ENCODE measurements at places on chromosomes 1 and 21.

DNA sequence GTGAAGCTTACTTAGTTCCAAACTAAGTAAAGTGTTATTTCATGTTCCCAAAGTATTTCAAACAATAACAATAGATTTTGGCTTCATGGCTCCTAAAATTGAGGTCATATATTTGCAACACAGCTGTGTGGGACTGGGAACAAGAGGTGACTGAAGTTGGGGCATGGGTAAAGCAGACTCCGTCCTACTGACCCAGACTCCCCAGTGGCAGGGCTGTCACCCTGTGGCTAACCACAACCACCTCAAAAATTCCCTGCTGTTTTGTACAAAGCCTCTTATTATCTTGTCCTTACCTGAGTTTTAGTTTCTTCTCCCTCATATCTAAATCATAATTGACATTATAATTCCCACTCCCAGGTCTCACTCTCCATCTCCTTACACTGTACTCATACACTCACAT lies 117.6 kb downstream of the PTGER3 start:
- no peak for DNase-seq

GRCh38 chr1:109080441-109081082 lies 4.8 kb upstream of the TAF13 start:
- no peak for DNase-seq

DNA sequence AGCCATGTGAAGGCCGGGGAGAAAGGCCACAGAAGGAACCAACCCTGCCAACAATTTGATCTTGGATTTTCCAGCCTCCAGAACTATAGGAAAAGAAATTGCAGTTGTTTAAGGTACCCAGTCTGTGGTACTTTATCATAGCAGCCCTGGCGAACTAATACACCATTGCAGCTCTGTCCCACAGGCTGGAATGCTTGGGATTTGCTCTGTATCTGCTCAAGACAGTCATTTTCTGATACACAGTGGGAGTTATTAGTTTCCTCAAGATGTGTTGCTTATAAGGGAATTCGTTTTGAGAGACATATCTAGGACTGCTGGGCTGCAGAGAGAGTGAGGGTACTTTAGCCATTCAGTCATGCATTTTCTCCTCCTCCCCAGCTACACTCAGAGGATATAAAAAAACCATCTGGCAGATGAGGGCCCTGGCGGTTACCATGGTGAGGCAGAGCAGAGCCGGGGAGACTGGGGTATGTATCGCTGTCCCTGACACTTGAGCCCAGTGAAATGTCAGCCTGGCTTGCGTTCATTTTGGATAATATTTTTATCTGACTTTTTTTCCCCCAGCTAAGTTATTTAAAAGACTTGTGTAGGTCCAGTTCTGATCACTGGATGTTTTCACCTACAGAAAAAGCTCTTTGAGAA lies 104.6 kb downstream of the DIRAS3 start:
- peak; percentile 83 for DNase-seq

- no peak for DNase-seq
These were observed 12.5 kb downstream of the RHOC start for GRCh38 chr1:112694363-112694929.

- DNase-seq = no peak
These were observed 53.4 kb upstream of the SRP9 start for GRCh38 chr1:225724251-225724650.

- DNase-seq = no peak
These were observed 107.3 kb downstream of the TOMM20 start for GRCh38 chr1:235021321-235021720.

DNA sequence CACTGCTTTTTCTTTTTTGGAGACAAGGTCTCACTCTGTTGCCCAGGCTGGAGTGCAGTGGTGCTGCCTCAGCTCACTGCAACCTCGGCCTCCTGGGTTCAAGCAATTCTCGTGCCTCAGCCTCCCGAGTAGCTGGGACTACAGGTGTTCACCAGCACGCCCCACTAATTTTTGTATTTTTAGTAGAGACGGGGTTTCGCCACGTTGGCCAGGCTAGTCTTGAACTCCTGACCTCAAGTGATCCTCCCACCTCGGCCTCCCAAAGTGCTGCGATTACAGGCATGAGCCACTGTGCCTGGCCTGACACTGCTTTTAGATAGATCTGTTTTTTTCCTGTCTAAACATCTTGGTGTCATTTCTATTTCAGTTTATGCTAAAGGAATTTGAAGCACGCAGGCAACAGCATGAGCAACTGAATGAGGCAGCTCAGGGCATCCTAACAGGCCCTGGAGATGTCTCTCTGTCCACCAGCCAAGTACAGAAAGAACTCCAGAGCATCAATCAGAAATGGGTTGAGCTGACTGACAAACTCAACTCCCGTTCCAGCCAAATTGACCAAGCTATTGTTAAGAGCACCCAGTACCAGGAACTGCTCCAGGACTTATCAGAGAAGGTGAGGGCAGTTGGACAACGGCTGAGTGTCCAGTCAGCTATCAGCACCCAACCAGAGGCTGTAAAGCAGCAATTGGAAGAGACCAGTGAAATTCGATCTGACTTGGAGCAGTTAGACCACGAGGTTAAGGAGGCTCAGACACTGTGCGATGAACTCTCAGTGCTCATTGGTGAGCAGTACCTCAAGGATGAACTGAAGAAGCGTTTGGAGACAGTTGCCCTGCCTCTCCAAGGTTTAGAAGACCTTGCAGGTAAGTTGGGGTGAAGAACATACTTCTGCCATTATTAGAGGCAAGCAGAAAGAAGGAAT lies 106.1 kb upstream of the BMP8A start:
- no peak for DNase-seq

GRCh38 chr1:186894415-186894814 lies 65.7 kb downstream of the PLA2G4A start:
- DNase-seq = no peak

DNA sequence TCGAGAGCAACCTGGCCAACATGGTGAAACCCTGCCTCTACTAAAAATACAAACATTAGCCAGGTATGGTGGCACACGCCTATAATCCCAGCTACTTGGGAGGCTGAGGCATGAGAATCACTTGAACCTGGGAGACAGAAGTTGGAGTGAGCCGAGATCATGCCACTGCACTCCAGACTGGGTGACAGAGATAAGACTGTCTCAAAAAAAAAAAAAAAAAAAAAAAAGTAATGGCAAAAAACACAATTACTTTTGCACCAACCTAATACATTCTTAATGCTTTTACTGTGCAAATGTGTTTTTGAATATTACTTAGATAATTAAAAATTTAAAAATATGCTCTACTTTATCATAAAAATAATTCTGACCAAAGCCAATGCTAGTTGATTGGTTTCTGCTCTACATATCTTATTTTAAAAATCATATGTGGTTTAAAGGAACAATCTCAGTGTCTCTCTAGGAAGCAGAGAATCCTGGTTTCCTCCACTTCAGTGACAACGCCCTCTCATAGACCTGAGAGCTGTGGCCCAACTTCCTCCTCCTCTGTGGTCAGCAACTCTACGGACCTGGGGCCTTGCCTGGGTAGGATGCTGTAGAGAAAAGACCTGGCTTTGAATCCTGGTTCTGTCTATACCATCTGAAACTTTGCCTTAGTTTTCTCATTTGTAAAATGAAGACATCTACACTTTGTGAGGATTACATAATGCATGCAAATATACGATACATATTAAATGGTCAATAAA lies 64.7 kb downstream of the TGFBR3 start:
- DNase-seq = no peak

DNA sequence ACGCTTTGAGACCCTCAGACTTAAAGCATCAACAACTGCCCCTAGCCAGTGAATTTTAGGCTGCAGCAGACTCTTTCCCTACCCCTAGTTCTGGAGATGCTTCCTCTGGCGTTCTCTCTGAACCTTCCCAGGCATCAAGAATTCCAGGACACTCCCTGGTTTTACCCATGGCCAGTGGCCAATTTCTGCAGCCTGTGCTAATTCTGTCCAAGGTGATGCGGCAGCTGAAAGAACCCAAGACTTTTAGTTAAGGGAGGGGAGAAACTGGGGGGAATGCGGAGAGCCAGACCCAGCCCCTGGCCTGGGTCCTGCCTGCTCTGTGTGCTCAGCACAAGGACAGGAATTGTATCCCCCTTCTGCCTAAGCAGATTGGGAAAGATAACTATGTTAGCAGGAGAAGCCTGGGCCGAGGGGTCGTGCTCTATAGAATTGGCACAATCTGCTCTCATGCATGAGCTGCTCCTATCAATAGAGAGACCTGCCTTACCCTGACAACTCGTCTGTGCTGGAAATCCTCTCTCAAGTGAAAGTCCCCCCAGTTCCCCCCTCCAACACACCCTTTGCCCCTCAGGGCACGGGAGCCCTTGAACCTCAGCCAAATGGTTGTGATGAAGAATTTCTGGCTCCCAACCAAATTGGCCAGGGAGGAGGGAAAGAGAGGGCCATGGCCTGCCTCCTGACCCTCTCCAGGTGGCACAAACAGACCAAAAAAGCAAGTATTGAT lies 5.4 kb upstream of the GJA8 start:
- DNase-seq = no peak

GRCh38 chr1:84163123-84163931 lies 19.3 kb downstream of the PRKACB start:
- peak; percentile 40 for DNase-seq

DNA sequence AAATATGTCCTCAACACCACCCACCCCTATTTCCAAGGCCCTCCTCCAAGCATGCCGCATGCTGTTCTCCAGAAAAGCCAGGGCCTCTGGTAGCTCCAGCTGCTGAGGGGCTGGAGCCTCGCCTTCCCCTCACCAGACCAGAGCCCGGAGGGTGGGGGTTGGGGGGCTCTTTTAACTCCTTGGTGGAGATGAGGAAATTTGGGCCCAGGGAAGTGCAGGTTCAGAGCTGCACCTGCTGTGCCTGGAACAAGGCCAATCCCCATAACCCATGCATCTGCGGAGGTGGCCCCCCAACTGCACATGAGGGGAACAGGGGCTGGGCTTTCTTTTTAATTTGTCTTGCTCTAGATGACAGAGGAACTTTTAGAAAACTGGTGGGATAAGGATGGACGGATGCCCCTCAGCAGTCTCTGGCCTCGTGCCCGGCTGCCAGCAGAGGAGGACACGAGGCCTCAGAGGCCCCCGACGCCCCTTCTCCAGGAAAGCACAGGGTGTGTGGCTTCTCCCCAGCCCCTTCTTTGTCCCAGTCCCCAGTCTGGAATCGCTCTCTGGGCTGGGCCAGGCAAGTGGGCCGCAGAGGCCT lies 550 bp upstream of the SELENON start:
- DNase-seq = no peak

- no peak for DNase-seq
These were observed 8.5 kb downstream of the PRCC start for GRCh38 chr1:156775799-156776198.

DNA sequence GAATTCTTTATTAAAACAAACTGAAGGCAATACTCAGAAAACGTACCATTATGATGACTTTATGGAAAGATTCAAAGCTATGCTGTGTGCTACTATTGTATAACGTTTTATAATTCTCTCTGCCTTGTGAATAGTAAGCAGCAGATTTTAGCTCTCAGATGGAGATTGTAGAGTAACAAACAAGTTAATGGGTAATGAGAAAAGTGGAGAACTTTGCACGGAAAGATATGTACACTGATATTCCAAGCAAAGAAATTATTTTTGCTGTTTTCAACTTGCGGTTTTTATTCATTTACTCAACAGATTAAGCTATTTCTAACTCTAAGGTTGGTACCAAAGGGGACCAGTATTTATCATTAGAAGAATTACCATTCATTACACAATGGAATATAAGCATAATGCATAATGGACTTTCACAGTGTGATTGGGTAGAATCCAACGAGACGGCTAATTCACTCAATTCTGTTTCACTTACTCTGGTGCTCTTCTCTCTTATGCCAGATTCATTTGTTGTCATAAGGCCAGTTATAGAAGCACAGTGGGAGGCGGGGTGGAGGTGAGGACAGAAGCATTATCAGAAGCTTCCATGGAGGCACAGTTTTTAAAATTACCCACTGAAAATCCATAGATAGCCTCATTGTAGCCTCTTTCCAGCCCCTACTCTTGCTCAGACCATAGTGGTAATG lies 38.6 kb downstream of the ATP1B1 start:
- no peak for DNase-seq

DNA sequence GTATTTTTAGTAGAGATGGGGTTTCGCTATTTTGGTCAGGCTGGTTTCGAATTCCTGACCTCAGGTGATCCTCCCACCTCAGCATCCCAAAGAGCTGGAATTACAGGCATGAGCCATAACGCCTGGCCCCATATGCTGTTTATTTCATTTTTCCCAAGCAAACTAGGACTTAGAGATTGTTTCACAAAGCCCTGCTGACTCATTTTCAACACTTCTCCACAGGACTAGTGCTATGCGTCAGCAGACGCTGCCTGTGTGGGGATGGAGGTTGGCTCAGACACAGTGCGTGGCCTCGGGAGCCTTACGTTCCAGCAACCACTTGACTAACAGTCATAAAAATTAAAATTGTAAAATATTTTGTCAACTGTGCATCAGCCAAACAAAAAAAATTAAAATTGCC lies 22.7 kb downstream of the PKNOX1 start:
- DNase-seq = no peak

DNA sequence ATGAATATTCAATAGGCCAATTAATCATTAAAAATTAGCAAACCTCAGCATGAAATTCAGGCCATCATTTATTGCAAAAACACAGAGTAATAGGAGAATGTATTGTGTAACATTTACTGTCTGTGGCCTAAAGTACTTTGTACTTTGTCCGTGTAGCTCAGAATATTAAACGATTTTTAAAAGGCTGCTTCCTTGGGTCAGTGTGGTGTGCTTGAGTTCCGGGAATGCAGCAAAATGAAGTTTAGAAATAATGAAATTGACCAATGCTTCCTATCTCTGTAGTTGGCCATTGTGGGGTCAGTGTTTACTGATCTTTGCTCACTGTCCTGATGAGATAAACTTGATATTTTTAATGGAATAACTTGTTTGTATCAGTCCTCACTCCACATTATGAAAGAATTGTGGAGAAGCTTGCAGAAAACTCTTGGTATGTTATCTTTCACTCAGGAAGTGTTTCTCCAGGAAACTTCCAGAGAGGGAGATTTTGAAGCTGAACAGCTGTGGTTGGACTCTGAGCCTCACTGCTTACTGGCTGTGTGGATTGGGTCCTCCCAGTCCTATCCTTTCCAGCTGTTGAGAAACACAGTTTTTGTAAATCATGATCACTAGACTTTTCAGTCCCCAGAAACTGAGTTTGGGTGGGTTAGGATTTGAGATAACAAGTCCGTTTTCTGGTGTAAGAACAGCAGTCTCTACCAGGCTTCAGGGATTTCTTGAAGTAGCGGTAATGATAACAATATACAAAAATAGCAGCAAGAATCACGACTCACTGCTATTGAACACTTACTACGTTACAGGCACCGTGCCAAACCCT lies 19.2 kb upstream of the MTARC1 start:
- no peak for DNase-seq
